ENCODE measurements at places on chromosomes 5 and 9. TPM values are rescaled to one million over a fixed set of nuclear protein-coding genes. Genes with fewer than 3 reads are reported as not detected.

DNA sequence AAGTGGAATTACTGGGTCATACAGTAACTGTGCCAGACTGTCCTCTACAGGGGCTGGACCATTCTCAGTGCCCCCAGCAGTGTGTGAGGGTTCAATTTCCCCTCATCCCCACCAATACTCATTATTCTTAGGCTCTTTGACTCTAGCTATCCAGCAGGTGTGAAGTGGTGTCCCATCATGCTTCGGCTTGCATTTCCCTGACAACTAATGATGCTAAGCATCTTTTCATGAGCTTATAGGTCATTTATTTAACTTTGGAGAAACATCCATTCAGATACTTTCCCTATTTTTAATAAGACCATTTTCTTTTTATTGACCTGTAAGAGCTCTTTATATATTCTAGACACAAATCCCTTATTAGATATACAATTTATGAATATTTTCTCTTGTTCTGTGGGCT is 63.6 kb downstream of the ADAMTS2 start:
- no peak for DNase-seq

DNA sequence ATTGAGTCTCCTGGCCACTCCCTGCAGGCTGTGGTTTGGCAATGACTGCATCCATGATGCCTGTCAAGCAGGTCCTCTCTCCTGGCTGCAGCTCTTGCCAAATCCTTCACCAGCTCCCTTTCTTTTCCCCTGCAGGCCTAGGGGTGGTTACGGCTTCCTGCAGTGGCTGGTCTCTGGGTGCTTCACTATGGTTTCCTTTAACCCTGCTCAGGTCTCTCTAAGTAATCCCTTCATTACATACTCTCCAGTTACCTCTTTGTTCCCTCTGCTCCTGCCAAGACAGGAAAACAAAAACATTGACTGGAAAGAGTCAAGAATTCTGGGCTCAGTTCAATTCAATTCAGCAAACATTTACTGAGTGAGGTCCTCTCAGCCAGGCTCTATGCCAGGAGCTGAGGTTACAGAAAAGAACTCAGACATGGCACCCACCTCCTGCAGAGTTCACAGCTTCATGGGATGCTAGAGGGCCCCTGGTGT is 19.8 kb upstream of the PTPN3 start:
- DNase-seq = no peak

GRCh38 chr9:26321935-26322334 is 570.7 kb downstream of the CAAP1 start:
- DNase-seq = no peak

- DNase-seq = no peak
Observed at GRCh38 chr5:89471541-89471940, 588.6 kb upstream of the MEF2C start.

DNA sequence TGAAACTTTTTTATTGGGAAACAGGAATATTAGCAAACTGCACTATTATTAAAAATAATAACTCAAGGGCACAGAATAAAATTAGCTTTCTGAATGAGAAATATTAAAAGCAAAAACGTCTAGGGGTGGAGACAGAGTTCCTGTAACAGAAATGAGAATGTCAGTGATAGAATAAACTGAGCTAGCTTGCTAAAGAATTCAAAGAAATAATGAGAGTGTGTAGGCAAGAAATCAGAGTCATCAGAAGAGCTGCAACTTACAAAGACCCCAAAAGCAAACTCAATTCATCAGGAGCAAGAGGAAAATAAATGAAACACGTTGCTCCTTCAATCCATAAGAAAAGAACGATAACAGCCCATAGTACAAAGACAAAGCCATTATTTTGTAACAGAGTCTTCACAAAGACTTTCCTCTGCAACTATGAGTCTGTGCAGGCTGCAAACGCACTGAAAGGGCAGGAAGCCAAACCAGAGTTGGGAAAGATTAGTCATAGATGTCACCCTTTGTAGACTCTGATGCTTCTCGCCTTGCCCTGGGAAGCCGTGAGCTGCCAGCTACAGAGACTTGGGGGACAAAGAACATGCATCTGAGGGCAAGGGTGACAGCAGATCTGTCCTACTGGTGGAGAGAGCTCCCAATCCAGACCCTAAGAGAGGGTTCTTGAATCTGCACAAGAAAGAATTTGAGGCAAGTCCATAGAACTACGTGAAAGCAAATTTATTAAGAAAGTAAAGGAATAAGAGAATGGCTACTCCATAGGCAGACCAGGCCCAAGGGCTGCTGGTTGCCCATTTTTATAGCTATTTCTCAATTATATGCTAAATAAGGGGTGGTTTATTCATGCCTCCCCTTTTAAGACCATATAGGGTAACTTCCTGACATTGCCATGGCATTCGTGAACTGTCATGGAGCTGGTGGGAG is 40.8 kb downstream of the SHC3 start:
- DNase-seq = peak; percentile 91

DNA sequence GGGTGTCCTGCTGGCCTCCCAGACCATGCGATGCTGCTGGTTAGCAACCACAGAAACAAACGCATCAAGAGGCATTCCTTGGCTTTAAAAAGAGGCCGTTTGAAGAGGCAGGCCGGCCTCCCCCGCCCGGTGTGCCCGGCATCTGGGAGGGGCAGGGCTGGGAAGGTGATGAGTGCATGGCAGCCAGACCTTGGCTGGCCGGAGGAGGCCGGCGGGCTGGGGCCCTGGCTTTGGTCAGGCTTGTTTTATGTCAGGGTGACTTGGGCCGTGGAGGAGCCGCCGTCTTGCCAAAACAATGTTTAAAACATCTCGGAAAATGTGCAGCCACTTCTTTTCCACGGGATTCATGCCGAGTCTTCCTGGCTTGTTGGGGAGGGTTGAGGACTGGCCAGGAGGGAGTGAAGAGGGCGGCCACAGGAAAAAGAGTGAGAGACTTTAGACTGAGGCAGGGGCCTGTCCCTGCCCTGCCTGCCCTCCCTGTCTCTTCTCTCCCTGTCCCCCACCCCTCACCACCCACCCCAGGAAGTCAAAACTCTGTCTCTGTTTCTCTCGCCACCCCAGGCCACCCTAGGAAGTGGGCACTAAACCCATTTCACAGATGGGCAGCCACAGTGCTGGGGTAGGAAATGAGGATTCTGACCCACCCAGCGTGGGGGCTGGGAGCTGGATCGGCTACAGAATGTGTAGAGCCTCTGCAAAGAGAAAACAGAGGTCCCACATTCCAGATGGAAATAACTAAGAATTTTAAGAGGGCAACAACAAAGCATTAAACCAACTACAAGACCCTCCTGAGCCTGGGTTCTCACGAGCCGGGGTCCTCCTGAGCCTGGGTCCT is 143.0 kb downstream of the RXRA start:
- no peak for DNase-seq

- DNase-seq = no peak
Observed at GRCh38 chr9:108634204-108634603, 221.6 kb downstream of the ACTL7B start.

GRCh38 chr9:34500623-34501267 is 22.0 kb downstream of the ENHO start:
- peak; percentile 46 for DNase-seq

DNA sequence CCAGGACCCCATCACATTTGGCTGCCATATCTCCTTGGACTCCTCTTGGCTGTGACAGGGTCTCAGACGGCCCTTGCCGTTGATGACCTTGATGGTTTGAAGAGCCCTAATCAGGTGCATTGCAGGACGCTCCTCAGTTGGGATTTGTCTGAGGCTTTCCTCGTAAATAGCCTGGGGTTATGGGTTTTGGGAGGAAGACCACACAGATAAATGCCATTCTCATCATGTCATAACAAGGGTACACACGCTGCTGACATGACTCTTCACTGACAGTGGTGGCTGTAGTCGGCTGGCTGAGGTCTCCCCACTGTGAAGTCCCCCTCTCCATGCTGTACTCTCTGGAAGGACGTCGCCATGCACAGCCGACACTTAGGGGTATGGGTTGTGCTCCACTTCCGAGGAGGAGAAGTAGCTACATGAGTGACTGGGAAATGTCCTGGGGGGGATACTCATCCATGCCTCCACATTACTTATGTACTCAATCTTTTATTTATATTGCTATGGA is 42.9 kb upstream of the SPTLC1 start:
- DNase-seq = no peak

DNA sequence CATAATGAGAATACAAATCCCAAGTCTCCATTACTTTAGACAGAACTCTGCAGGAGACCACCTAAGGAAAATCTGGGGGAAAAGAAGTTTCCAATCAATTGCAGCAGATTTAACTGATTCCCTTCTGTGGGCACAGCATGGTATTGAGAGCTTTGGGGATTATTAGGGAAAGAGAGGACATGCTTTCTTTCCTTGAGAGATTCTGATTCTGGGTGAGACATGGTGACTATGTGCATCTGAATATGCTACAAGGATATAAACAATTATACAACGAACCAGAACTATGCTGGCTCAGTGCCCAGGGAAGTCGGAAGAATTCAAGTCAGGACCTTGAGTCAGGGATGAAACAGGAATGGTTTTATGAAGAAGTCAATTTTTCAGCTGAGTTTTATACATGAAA is 183.7 kb downstream of the PDE4D start:
- peak; percentile 81 for DNase-seq

- no peak for DNase-seq
Observed at GRCh38 chr5:143889986-143890385, 78.0 kb downstream of the HMHB1 start.

Gene ANXA2R
- 6.6 TPM for total RNA-seq

GRCh38 chr9:3949744-3950143 is 350.1 kb downstream of the GLIS3 start:
- no peak for DNase-seq

GRCh38 chr9:121503444-121503843 is 3.8 kb upstream of the GGTA1 start:
- no peak for DNase-seq

- no peak for DNase-seq
Observed at GRCh38 chr5:1001406-1002270, 7.0 kb upstream of the NKD2 start.

GRCh38 chr9:124038239-124038638 is 26.7 kb downstream of the LHX2 start:
- no peak for DNase-seq

- no peak for DNase-seq
Observed at GRCh38 chr9:93818827-93819472, 136.2 kb downstream of the BARX1 start.

GRCh38 chr5:178793151-178793550 is 62.7 kb upstream of the ZNF354A start:
- no peak for DNase-seq

GRCh38 chr5:10250806-10251276 is 761 bp downstream of the CCT5 start:
- DNase-seq = peak; percentile 37

- no peak for DNase-seq
Observed at GRCh38 chr5:163362840-163363371, 74.5 kb upstream of the CCNG1 start.

DNA sequence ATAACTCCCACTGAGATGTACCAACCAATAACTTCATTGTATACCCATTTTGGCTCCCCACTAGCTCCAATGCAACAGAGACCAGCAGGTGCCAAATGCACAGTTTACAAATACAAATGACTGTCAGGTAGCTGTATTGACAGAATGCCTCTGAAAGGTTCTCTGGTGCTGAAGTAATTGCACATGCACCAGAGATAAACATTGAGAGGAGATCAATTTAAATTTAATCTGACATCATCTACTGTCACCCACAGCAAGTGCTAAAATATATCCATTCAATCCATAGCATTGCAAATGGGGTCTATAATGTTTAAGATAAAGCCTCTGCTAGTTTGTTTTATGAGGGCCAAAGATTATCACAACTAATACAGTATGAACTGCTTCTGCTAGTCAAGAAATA is 80.2 kb downstream of the STX17 start:
- no peak for DNase-seq

Gene SLCO4C1
- total RNA-seq = not detected

Gene OR1B1
- total RNA-seq = not detected

DNA sequence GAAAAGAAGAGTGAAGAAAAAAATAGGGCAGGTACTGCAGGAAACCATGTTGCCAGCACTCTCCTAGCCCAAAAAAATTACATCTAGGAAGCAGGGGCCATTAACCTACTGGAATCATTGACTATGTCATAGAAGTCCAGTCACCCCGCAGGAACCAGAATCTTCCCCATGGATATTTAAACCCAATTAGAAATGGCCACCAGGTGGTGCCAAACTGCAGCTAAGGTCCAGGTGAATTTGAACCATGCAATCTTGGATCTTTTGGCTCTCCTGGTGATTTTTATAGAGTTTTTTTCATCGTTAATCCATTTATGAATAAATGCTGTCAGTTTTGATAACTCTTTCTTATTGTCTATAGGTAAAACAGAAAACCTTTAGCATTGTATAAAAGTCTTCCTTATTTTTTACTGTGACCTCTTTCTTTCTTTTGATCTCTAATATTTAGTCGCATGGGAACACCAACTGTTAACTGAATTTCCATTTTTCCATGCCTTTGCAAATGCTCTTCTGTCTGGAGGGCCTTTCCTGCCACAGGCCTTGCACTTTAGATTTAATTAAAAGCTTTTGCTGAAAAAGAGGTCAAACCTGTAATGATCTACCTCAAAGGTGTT is 147.5 kb upstream of the FGF10 start:
- peak; percentile 28 for DNase-seq

DNA sequence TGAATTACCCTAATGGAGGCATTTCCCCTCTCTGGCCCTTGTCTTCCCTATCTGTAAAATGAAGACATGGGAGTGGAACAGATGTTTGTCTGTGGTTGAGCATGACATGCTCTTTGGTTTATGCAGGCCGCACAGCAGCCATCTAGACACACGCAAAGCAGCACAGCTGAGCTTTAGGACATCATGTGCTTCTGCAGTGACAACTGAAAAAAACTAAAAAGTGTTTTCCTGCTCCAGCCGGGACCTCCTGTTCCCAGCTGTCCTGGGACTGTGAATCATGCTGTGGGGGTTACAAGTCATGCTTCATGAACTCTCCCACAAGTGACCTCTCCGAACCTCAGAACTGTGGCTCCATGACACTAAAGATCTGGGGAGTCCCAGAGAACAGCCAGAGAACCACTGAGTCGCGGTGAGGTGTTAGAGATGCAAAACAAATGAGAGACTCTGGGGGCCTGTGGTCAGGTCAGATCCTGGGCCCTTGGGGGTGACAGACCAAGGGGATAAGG is 1.7 kb downstream of the SMIM3 start:
- DNase-seq = no peak

DNA sequence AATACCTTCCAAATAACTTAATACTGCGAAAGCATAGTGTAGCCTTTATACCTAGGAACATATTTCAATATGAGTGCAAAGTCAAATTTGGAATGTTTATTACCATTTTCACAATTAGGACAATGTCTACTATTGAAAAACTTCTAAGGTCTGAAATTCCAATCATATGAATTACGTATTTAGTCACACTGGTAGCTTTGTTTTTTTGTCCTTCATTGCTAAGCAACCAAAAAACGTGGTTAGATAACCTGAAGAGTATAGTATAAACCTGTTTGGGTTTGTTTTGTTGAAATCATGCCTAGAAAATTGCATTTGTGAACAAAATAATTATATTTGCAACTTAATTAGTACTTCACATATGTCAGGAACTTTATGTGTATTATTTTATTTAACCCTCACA is 134.2 kb downstream of the FBXO4 start:
- DNase-seq = no peak
